ENCODE measurements at places on chromosomes 16 and 17.

GRCh38 chr17:28071891-28072606 lies 29.6 kb downstream of the NLK start:
- DNase-seq: no peak

DNA sequence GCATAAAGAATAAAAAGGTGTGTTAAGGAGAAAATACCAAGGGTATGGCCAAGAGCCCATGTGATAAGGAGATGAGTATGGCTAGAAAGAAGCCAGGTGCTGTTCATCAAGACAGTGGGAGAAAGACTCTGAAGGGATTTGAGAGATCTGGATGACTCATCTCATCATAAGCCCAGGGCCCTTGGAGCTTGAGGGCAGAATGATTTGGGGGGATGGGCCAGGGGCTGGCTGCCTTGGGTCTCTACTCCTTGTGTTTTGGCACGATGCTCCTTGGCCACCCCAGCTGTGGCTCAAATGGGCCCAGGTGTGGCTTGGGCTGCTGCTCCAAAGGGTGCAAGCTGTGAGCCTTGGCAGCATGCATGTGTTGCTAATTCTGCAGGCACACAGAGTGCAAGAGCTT lies 14.5 kb upstream of the TNFRSF13B start:
- DNase-seq: no peak

GRCh38 chr17:81405411-81405872 lies 10.2 kb downstream of the BAHCC1 start:
- peak; percentile 59 for DNase-seq

DNA sequence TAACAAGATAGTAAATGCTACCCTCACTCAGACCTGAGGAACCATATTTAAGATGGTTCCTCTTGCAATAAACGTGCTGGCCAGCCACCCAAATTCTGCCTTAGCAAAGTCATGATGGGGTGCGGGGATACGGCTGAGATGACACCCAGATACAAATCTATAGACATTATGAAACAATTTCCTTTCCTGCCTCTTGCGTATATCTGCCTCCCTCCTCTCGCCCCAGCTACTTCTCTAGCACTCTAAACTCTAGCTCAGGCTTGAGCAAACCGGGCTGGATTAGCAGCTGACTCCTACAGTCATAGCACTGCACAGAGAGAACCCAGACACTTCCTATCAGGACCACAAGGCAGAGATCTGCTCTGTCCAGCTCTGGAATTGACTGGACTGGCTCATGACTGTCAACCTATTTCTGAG lies 22.3 kb downstream of the CD300LF start:
- peak; percentile 23 for DNase-seq

- DNase-seq: no peak
Observed at GRCh38 chr17:33561569-33562334, 268.7 kb upstream of the ASIC2 start.

GRCh38 chr17:49570540-49571242 lies 5.0 kb upstream of the NXPH3 start:
- DNase-seq: no peak

DNA sequence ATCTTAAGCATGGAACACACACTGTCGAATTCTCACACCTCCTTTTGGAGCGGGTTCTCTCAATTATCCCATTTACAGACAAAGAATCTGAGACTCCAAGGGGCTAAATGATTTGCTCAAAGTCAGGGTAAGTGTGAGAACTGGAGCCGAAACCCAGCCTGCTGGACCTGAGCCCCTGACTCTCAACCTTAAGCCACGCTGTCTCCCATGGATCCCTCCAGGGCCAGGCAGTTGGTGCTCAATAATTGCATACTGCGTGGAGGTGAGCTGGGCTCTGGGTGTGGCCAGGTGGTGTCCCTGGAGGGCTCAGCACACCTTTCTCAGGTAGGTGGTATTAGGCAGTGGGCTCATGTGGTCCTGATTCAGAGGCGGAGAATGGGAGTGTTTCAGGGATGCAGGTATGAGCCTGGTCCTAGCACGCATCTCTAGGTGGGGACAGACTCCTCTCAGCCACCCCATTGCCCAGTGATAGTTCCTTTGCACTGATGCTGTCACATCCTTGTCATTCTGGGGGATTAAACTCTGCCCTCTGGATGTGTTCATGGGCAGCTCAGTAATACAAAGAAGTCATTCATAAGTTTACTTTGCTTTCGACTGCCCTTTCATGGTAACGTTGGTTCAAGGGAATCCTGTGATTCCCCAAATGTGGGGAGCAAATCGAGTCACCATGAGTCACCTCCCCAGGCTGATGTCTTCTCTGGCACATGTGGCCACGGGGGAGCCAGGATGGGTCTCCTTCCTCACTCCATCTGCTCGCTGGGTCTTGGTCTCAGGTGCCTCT lies 399.5 kb upstream of the TNRC6C start:
- DNase-seq: no peak

- no peak for DNase-seq
Observed at GRCh38 chr16:69039333-69039941, 66.0 kb upstream of the HAS3 start.

- no peak for DNase-seq
Observed at GRCh38 chr17:10144982-10145381, 53.4 kb downstream of the GAS7 start.

DNA sequence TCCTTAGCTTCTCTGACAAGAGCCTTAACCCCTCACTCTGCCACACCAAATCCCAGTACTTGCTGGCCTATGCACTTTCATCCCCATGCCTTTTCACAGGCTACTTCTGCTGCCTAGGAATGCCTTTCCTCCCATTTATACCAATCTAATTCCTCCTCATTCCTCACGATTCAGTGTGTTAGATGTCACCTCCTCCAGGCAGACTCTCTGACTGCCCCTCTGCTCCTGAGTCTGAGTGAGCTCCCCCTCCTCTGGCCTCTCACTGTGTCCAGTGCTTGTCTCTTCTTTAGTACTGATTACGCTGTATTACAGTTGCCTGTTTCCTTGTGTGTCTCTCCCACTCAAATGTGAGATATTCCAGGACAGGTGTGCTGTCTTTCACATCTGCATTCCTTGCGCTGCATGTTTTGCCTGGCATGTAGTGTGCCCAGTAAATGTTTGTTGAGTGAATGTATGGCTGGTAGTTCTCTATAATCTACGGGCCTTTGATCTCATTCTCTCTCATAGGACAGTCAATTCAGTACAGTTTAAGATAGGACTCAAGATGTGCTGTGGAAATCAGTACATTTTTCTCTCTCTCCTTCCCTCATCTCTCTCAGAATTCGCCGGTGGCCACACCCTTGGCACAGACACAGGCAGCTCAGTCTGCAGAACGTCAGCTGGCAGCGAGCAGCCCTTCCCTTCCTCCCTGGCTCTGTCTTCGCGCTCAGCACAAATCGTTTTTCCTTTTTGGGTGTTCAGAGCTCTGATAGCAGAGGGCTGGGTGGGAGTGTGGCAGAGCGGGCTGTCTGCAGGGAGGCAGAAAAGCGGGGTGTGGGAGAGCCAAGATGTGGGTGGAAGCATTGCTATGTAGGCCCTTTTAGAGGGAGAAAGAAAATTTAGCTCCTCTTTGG lies 18.5 kb downstream of the ARL4D start:
- DNase-seq: peak; percentile 72

GRCh38 chr17:19248151-19248927 lies 11.2 kb downstream of the EPN2 start:
- DNase-seq: no peak

- DNase-seq: no peak
Observed at GRCh38 chr17:55883149-55883548, 132.3 kb downstream of the PCTP start.

- peak; percentile 41 for DNase-seq
Observed at GRCh38 chr16:14405611-14406537, 224.2 kb downstream of the PARN start.

GRCh38 chr17:47315451-47316266 lies 8.1 kb upstream of the EFCAB13 start:
- peak; percentile 67 for DNase-seq

DNA sequence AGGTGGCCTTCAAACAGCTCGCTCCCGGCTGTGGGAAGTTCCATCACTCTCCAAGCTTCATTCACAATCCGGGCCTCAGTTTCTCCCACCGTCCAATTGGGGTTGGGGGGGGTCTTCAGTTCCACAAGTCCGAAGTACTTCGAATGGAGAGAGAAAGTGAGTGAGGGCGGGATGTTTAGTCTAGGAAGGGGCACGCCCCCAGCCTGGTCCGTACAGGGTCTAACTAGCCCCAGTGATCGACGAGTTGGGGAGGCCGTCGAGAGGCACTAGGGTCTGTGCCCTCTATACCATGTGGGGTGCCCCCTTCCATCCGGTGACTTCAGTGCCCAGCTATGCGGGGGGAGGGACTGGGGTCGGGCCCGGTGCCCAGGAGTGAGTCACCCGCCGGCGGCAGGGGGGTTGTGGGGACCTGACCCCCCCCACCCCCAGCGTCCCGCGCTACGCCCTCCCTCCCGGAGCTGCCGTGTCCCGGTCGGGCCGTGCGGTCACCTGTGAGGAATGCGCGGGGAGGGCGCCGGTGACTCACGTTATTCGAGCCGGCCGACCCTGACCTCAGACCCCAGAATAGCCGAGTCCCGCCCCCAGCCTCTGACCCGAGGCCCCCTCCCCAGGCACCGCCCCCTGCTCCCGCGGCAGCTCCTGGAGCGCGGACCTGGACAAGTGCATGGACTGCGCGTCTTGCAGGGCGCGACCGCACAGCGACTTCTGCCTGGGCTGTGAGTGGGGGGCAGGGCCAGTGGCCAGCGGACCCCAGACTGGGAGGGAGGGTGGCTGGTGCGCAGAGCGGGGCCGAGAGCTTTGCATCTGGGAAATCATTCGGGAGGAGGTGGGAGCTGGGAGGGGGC lies 658 bp downstream of the TNFRSF12A start:
- DNase-seq: peak; percentile 62

DNA sequence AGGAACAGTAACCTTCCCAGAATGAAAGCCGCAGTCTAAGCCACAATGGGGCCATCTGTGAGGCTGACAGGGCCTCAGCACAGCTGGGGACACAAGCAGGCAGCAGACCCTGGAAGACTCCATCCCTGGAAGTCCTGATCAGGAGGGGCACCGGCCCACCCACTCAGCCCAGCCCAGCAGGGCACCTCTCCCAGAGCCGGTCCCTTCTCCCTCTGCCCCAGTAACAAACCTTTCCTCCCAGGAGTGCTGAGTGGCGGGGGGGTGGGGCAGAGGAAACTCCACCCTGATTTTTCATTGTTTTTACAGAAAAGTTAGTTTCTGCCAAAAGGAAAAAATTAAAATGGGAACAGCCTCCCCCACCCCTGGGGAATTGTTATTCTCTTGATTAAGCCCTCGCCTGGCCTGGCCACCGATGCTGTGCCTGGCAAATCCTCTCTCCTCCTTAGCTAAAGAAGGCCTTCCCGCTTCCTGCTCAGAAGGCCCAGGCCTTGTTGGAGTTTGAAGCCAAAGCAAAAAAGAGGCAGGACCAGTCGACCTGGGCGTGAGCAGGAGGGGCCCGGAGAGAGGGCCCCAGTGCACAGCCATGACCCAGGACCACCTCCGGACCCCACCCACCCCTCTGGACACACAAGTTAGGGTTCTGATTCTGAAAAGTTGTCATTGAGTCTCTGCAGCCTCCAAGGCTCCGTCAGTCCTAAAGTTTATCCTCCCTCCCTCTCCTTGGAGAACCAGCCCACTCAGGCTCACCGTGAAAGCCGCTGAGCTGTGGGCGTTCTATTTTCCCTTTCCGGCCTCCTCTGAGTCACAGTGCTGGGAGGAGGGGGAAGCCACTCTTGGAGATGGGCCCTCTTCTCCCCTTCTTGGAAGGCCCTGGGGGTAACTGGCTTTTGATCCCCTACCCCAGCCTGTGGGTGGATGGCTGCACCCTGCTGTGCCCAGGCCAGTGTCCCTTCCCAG lies 128.4 kb upstream of the TNRC6C start:
- no peak for DNase-seq

GRCh38 chr16:83520596-83520995 lies 287.2 kb upstream of the HSBP1 start:
- DNase-seq: no peak

DNA sequence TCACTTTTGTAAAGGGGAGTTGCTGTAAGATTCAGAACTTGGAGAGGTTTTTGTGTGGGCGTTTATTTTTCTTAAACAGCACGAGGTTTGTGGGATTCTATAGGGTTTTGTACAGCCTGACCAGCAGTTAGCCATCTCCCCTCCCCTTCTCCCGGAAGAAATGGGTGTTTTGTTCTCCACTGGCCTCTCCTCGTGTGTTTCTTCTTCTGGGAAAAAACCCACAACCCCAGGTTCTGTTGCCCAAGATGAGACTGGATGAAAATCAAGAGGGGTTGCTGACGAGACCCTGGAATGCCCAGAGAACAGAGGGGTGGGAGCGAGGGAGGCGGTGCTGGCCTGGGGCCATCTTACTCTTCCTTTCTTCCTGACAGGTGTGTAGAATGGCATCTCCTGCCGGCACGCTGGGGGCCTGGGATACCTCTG lies 186.1 kb downstream of the MSI2 start:
- no peak for DNase-seq

DNA sequence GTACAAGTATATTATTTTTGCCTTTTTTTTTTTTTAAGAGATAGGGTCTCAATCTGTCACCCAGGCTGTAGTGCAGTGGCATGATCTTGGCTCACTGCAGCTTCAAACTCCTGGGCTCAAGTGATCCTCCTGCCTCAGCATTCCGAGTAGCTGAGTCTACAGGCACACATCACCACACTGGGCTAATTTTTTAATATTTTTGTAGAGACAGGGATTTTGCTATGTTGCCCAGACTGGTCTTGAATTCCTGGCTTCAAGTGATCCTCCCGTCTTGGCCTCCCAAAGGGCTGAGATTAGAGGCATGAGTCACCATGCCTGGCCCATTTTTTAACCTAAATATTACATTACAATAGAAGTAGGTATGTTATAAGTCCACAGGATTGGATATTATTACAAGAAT lies 3.2 kb downstream of the TERB1 start:
- no peak for DNase-seq

DNA sequence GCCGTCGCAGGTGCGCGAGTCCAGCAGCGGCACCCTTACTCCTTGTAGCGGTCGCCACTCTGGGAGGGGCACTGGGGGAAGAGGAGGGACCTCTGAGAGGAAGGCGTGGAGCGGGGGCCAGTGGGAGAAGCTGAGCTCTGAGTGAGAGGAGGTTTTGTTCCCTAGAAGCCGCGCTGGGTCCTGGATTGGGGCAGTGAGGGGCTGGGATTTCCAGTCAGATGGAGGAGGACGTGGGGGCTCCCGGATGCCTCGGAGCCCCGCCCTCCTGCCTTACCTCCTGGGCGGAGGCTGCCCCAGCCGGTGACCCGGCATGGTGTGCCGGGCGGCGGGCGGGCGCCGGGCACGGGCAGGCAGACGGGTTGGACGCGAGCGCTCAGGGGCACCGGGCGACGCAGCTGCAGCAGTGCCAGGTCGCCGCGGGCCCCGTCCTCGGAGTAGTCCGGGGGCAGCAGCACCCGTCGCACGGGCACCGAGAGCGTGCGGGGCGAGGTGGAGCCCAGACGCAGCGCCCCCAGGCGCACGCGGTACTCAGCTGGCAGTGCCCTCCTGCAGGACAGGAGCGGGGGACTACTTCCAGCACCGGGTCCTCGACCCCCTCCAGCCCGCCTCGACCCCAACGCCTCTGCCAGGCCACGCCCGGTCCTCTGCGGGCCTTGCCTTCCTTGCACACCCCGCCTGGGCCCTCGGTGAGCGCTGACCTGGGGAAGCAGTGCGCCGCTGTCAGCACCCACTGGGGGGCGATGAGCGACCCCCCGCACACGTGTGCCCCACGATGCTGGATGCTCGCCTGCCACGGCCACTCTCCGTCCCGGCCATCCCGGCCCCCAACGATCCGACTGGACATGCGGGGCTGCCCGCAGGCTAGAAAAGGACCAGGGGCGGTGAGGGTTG lies 2.0 kb downstream of the PRSS33 start:
- DNase-seq: peak; percentile 64

GRCh38 chr17:7818746-7819645 lies 15.0 kb upstream of the KDM6B start:
- DNase-seq: no peak
